ENCODE measurements at places on chromosomes 7 and 10. TPM values are rescaled to one million over a fixed set of nuclear protein-coding genes. Genes with fewer than 3 reads are reported as not detected.

DNA sequence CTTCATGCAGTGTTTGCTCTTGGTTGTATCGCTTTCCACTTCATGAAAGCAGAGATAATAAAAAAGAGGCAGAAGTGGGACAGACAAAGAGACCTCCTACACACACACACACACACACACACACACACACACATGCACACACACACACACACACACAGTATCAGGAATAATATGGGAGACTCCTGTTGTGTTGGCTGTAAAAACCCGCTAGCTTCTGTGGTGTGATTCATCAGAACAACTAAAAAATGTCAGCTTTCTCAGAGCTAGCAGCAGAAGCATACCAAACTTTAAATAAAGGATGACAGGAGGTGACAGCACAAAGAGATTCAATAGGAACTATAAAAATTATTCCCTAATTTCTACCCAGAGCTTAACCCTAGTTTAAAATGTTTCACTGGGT, 148.2 kb upstream of the LRRTM3 start:
- no peak overlapping the region for H3K4me3 ChIP-seq
- H3K36me3 ChIP-seq: no peaks in the 10 kb centered on the region
- no peak overlapping the region for H3K27ac ChIP-seq
- no peak for DNase-seq

DNA sequence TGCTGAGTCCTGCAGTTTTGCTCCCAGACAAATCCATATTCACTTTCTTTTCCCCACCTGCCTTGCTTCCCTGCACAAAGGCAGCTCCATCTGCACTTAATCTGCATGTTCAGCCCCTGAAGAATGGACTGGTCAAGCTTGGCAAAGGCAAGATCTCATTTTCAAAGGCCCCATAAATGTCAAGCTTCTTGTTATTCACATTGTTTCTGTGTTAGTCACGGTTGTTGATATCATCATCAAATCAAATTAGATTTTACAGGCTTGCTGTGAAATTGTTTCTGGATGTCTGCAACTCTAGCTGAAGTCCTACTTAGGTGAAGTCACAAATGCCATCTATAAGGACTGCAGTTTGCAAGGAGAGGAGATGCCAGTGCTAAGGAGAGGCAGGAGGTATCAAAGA, 91.0 kb downstream of the GPAM start:
- DNase-seq: no peak
- H3K4me3 ChIP-seq: no peak overlapping the region
- no peaks in the 10 kb centered on the region for H3K36me3 ChIP-seq
- H3K4me1 ChIP-seq: no peaks in the 10 kb centered on the region
- H3K27ac ChIP-seq: no peak overlapping the region
- no peaks in the 10 kb centered on the region for H3K27me3 ChIP-seq

GRCh38 chr7:2529161-2530070, 9.8 kb downstream of the LFNG start:
- no peak overlapping the region for H3K4me3 ChIP-seq
- peak overlapping the region; percentile 18 for H3K27ac ChIP-seq
- no peaks in the 10 kb centered on the region for H3K27me3 ChIP-seq
- peaks cover 32% of the 10 kb centered on the region for H3K4me1 ChIP-seq
- no peaks in the 10 kb centered on the region for H3K36me3 ChIP-seq

- no peak overlapping the region for H3K27ac ChIP-seq
- DNase-seq: no peak
- H3K27me3 ChIP-seq: no peaks in the 10 kb centered on the region
- no peaks in the 10 kb centered on the region for H3K36me3 ChIP-seq
- H3K4me3 ChIP-seq: no peak overlapping the region
- H3K4me1 ChIP-seq: no peaks in the 10 kb centered on the region
These were observed 293.4 kb upstream of the VWC2 start for GRCh38 chr7:49479936-49480544.

- no peaks in the 10 kb centered on the region for H3K27me3 ChIP-seq
- no peak overlapping the region for H3K4me3 ChIP-seq
- H3K36me3 ChIP-seq: no peaks in the 10 kb centered on the region
- DNase-seq: no peak
These were observed 7.6 kb downstream of the WDR86 start for GRCh38 chr7:151402029-151402835.

GRCh38 chr7:49817279-49817678, 43.8 kb downstream of the VWC2 start:
- H3K4me3 ChIP-seq: no peak overlapping the region
- DNase-seq: no peak
- H3K36me3 ChIP-seq: no peaks in the 10 kb centered on the region
- no peaks in the 10 kb centered on the region for H3K4me1 ChIP-seq

DNA sequence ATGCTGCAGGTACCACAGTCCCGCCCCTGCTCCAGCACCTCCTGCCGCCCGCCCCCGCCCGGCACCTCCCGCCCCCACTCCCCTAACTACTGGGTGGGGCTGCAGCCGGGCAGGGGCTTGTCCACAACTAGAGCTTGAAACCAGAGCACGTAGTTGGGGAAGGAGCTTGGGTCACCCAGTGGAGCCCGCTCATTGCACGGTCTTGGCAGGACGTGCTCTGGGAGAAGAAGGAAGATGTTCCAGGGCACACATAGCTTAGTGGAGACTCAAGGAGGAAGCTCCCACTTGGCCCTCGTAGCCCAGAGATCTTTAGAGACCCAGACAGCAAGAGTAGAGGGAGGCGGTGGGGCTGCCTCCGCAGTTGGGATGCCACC, 692 bp downstream of the IGFBP1 start:
- DNase-seq: no peak
- H3K27me3 ChIP-seq: no peaks in the 10 kb centered on the region
- H3K4me3 ChIP-seq: peak overlapping the region; percentile 43
- no peaks in the 10 kb centered on the region for H3K36me3 ChIP-seq
- peaks cover 52% of the 10 kb centered on the region for H3K4me1 ChIP-seq

- peak; percentile 48 for DNase-seq
- no peak overlapping the region for H3K27ac ChIP-seq
- no peaks in the 10 kb centered on the region for H3K36me3 ChIP-seq
- no peaks in the 10 kb centered on the region for H3K27me3 ChIP-seq
- H3K4me3 ChIP-seq: no peak overlapping the region
These were observed 274.7 kb downstream of the USP6NL start for GRCh38 chr10:11336722-11337162.

- no peaks in the 10 kb centered on the region for H3K4me1 ChIP-seq
- no peak overlapping the region for H3K4me3 ChIP-seq
- no peaks in the 10 kb centered on the region for H3K27me3 ChIP-seq
- no peak for DNase-seq
- H3K36me3 ChIP-seq: no peaks in the 10 kb centered on the region
These were observed 18.4 kb downstream of the VSTM4 start for GRCh38 chr10:49096890-49097445.

- H3K4me1 ChIP-seq: no peaks in the 10 kb centered on the region
- peaks cover 2% of the 10 kb centered on the region for H3K27me3 ChIP-seq
- H3K4me3 ChIP-seq: no peak overlapping the region
- H3K36me3 ChIP-seq: no peaks in the 10 kb centered on the region
These were observed 2.1 kb upstream of the FOXP2 start for GRCh38 chr7:114412548-114412947.

DNA sequence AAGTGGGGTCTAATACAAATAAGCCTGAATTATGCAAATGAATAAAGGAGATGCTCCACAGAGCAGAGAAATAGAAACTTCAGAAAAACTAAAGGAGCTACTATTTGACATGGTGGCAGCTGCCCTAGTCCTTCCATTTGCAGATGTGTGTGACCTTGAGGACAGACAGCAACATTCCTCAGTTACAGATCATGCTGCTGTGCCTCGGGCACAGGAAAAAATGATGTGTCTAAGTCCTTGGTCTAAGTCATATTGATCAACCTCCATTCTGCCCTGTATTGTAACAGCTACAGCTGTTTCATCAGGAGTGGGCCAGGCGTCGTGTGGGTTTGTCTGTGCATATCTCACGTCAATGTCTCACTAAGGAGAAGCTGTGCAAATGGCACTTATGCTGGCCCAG, 710.4 kb downstream of the TNS3 start:
- no peak overlapping the region for H3K4me3 ChIP-seq
- H3K27ac ChIP-seq: no peak overlapping the region
- no peaks in the 10 kb centered on the region for H3K36me3 ChIP-seq
- no peaks in the 10 kb centered on the region for H3K27me3 ChIP-seq
- DNase-seq: no peak

GRCh38 chr10:33136271-33136670, 178.2 kb upstream of the ITGB1 start:
- H3K27me3 ChIP-seq: no peaks in the 10 kb centered on the region
- H3K4me1 ChIP-seq: peaks cover 5% of the 10 kb centered on the region
- no peak overlapping the region for H3K4me3 ChIP-seq
- no peak for DNase-seq

GRCh38 chr10:28410420-28411135, 107.7 kb upstream of the MPP7 start:
- no peaks in the 10 kb centered on the region for H3K4me1 ChIP-seq
- no peak for DNase-seq
- no peaks in the 10 kb centered on the region for H3K36me3 ChIP-seq
- H3K4me3 ChIP-seq: no peak overlapping the region

- no peaks in the 10 kb centered on the region for H3K4me1 ChIP-seq
- no peak overlapping the region for H3K27ac ChIP-seq
- no peak overlapping the region for H3K4me3 ChIP-seq
These were observed 347.8 kb downstream of the ELMO1 start for GRCh38 chr7:37100735-37101331.

- H3K27me3 ChIP-seq: peaks cover 4% of the 10 kb centered on the region
- no peak overlapping the region for H3K27ac ChIP-seq
- H3K36me3 ChIP-seq: no peaks in the 10 kb centered on the region
- no peak for DNase-seq
- no peak overlapping the region for H3K4me3 ChIP-seq
- no peaks in the 10 kb centered on the region for H3K4me1 ChIP-seq
These were observed 10.6 kb upstream of the INMT start for GRCh38 chr7:30741289-30741688.

DNA sequence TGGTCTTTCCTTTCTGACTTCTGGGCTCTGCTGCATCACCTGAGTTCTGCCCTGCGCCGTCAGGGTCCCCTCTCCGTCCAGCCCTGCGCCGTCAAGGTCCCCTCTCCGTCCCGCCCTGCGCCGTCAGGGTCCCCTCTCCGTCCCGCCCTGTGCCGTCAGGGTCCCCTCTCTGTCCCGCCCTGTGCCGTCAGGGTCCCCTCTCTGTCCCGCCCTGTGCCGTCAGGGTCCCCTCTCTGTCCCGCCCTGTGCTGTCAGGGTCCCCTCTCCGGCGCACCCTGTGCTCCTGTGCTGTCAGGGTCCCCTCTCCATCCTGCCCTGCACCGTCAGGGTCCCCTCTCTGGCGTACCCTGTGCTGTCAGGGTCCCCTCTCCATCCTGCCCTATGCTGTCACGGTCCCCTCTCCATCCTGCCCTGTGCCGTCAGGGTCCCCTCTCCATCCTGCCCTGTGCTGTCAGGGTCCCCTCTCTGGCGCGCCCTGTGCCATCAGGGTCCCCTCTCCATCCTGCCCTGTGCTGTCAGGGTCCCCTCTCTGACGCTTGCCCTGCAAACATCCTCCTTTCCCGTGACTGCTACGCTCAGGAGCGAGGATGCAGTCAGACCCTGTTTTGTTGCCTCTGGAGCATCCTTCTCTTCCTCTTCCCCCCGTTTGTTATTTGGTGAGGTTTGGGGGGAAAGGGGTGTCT, 66.4 kb downstream of the INPP5A start:
- no peaks in the 10 kb centered on the region for H3K4me1 ChIP-seq
- H3K27ac ChIP-seq: no peak overlapping the region
- no peak overlapping the region for H3K4me3 ChIP-seq
- no peaks in the 10 kb centered on the region for H3K27me3 ChIP-seq
- no peaks in the 10 kb centered on the region for H3K36me3 ChIP-seq

GRCh38 chr7:28481091-28481926, 69.0 kb downstream of the CREB5 start:
- peak; percentile 29 for DNase-seq
- no peaks in the 10 kb centered on the region for H3K27me3 ChIP-seq
- no peak overlapping the region for H3K4me3 ChIP-seq
- H3K27ac ChIP-seq: no peak overlapping the region

DNA sequence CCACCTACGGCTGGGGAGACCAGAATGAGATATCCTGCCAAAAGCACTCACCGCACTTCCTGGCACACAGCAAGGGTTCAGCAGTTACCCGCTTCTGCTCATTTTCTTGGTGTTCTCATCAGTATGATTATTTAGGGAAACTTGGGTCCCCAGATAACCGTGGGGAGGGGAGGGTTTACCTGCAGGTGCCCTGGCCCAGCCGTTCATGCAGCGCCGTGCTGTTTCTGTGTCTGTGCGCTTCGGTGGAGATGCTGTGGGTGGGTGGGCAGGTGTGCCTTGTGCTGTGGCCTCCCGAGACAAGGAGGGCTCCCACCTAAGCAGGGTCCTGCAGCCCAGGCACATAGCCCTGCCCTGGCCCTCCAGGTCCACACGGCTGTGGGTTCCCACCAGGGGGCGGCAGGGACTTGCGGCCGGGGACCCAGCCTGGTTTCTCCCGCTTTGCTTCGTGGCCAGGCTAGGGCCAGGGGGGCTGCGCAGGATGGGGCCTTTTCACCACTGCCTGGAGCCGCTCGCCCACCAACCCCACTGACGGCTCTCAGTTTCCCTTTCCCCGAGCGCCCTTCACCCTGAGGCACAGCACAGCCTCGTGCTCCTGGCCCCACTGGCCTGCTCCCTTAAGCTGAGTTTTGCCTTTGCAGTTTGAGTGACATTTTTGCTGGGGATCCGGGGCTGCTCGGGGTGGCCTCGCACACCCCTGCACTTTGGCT, 78.5 kb downstream of the LHPP start:
- no peak overlapping the region for H3K4me3 ChIP-seq
- no peaks in the 10 kb centered on the region for H3K36me3 ChIP-seq
- peak; percentile 45 for DNase-seq
- H3K27ac ChIP-seq: no peak overlapping the region
- no peaks in the 10 kb centered on the region for H3K4me1 ChIP-seq

DNA sequence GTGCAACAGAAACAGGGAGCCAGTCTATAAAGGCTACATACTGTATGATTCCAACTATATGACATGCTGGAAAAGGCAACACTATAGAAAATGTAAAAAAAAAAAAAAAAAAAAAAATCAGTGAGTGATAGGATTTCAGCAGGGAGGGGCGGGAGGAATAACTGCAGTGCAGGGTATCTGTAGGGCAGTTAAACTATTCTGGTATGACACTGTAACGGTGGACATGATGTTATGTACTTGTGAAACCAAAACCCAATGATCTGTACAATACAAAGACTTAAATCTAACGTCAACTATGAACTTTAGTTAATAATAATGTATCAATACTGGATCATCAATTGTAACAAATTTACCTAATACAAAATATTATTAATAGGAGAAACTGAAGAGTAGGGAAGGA, 14.3 kb downstream of the WASL start:
- no peak overlapping the region for H3K27ac ChIP-seq
- H3K27me3 ChIP-seq: no peaks in the 10 kb centered on the region
- no peaks in the 10 kb centered on the region for H3K36me3 ChIP-seq
- no peak for DNase-seq
- H3K4me3 ChIP-seq: no peak overlapping the region
- peaks cover 2% of the 10 kb centered on the region for H3K4me1 ChIP-seq

DNA sequence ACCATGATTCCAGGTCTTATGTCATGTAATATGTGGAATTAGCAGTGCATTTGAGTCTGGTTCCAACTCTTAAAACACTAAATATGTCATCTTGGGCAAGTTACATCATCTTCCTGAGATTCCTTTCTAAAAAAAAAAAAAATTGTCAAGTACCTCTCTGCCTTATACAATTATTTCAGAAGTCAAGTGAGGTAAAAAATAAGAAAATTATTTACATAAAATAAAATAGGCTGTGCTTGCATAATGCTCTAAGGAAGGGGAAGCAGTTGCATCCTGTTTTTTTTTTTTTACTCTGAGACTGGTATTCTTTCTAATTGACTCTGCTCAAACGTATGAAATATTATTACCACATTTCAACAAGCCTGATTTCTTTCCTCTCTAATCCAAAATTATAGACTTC, 55.1 kb upstream of the SEMA3A start:
- no peaks in the 10 kb centered on the region for H3K27me3 ChIP-seq
- H3K4me3 ChIP-seq: no peak overlapping the region
- no peaks in the 10 kb centered on the region for H3K36me3 ChIP-seq

The CTAGE8 gene
- 0.49 TPM for total RNA-seq

The CYP3A4 gene
- total RNA-seq: not detected

The ANLN gene
- total RNA-seq: 119 TPM

The EGFR gene
- 4.1 TPM for total RNA-seq

The TFR2 gene
- total RNA-seq: 0.95 TPM

The MTURN gene
- 4.8 TPM for total RNA-seq
